ENCODE measurements at places on chromosomes 2 and 18.

- no peak for DNase-seq
Observed at GRCh38 chr2:60857056-60857455, 24.3 kb upstream of the REL start.

- no peak for DNase-seq
Observed at GRCh38 chr2:58010599-58010998, 36.0 kb upstream of the VRK2 start.

DNA sequence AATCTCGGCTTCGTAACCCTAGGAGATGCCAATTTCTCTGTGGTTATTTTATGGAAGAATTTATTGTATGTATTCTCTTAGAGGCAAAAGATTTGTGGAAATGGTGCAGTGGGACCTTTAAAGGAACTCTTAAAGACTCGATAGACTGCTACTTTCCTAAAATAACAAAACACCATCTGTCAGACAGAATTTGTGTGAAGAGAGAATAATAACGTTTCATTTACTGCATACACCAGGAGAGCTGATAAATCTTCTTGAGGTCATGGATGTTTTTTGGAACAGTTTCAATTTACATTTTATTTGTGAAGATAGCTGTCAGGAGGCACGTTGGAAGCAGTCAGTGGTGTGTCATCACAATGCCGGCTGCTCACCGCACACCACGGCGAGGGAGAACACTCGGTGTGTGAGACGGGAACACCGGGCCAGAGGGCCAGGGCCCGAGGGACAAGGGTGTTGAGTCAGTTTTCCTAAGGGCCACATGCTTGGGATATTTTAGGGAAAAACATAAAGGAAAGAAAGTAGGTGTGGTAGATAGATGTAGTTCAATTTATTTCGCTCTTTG lies 1681.0 kb upstream of the DDX18 start:
- DNase-seq, result no peak

GRCh38 chr2:3025261-3025660 lies 352.4 kb downstream of the EIPR1 start:
- DNase-seq, result no peak

DNA sequence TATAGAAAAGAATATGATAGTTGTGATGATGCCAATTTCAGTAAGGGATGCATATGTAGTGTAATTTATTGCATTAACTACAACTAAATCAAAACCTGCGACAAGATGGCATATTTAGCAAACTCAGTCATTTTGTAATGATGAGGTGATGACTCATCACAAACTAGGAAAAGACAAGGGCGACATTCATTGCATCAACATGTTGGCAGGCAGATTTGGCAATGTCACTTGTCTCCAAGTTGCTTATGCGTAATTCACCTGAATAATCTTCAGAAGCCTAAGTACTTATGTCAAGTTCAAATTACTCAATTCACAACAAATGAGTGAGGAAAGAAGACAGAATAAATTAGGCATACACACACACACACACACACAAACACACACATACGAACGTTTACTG lies 273.2 kb upstream of the RGPD4 start:
- no peak for DNase-seq

DNA sequence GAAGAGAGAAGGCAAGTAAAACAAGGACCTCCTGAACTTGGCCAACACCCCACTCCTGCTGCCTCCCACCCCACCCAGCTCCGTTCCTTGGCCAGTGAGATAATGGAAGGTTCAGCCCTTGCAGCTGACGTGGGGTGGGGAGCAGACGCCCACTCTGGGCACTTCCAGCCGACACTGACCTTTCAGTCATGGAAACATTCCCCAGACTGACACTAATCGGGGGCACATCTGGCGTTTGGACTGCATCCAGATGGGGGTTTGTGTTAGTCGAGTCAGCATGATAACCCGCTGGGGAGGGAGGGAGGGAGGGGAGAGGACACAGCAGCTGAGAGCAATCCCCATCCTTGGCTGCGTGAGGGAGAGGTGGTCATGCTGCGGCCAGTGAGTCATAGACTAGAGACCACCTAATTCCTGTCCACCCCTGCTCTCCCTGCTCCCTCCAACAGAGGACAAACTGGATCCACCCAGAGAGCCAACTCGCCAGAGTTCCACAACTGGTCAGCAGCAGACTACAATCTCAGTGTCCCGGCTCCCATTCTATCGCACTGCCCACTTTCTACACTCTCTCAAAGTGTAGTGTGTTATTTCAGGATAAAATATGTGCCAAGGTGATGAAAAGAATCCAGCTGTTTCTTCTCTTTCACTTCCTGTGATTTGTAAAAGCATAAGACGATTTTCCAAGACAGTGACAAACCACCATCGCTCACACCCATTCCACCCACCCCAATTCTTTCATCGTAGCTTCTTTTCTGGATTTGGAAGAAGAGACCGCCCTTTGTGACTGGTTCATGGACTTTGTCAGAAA lies 115.4 kb upstream of the PKDCC start:
- no peak for DNase-seq

DNA sequence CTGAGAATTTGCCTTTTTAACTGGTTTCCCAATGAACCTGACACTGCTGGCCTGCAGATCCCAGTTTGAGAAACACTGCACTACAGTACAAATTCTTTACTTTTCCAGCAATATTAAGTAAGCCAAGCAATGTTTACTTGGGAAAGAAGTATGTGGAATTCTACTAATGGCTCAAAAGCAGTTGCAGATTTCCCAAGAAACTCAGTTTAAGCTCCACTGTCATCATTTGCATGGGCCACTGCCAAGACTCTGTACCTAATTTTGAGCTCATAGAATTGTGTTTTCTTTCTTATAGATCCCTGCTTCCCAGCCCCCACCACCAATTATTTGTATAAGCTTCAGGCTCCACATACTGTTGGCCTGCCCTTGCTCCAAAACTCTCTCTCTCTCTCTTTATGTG lies 676.1 kb downstream of the RNF144A start:
- no peak for DNase-seq

DNA sequence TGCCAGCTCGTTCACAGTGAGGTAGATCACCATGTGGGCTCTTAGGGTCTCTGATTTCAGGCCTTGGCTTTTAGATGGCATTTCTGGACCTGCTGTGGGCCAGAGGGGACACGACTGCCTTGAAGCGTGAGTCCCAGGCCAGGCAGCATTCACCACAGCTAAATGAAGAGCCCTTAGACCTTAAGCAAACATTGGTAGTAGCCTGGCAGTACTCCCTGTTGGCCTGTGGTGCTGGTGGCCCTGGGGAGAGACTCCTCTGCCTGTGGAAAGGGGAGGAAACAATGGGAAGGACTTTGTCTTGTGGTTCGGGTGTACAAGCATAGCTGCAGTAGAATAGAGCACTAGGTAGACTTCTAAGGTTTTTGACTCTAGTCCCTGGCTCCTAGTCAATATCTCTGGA lies 456.0 kb upstream of the DCC start:
- no peak for DNase-seq

DNA sequence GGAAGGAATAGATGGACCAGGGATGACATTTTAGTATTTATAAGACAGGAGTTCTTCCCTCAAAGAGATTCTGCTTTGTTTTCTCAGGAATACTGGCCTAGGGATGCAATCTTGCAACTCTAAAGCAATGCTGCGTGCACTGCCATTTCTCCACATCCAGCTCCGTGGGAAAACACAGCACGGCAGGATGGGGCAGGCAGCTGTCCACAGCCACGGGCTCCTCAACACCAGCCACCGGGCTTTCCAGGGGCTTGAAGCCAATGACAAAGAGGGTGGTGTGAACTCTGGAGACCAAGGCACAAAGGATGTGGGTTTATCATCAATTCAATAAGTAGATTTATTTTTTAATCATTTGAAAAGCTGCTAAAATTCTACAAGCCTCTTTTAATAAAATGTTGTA lies 49.3 kb downstream of the CABYR start:
- no peak for DNase-seq

- DNase-seq, result no peak
Observed at GRCh38 chr2:46461709-46462171, 17.6 kb upstream of the TMEM247 start.

DNA sequence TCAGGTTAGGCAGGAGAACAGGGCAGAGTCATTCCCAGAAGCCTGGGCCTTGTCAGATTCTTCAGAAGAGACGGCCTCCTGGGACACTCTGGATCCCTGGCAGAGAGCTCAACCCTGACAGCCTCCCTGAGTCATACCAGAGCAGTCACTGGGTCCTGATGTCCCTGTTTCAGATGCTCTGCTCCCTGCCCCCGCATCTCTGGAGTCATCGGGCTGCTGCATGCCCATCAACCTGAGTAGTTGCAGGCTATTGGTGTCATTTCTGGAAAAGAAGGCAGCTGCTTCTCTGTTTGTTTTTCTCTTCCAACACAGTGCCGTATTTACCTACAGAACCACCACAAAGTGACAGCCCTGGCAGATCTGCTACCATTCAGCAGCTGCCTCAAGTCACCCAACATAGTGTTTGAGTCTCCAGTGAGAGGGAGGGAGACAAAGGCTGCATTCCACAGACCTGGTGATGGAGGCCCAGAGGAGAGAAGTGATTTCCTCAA lies 145.1 kb downstream of the B3GNT2 start:
- no peak for DNase-seq

GRCh38 chr18:42883169-42883568 lies 232.3 kb downstream of the RIT2 start:
- no peak for DNase-seq

- no peak for DNase-seq
Observed at GRCh38 chr2:173282795-173283545, 71.7 kb upstream of the CDCA7 start.

All from cerebellum (tissue), 4 donors.